ELF-1 (cell line): ENCODE measurements at places on chromosomes 12 and 14.

- DNase-seq = peak; percentile 41
Measured at GRCh38 chr12:52175371-52176350, 16.2 kb downstream of the KRT80 start.

DNA sequence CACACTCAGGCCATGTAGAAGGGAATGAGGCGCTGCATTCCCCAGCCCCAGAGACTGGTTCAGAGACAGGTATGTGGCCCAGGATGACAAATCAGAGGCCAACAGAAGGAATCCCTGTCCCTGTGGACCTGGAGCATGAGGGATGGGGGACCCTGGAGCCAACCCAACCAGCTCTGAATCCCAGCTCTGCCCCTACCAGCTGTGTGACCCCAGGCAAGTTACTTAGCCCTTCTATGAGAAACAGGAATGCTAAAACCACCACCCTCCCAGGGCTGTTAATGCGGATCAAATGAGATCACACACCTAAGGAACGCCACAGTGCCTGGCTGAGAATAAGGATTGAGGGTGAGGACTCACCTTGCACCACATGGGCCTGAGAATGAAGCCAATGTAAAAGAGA is 15.6 kb downstream of the ITPK1 start:
- peak; percentile 80 for DNase-seq

DNA sequence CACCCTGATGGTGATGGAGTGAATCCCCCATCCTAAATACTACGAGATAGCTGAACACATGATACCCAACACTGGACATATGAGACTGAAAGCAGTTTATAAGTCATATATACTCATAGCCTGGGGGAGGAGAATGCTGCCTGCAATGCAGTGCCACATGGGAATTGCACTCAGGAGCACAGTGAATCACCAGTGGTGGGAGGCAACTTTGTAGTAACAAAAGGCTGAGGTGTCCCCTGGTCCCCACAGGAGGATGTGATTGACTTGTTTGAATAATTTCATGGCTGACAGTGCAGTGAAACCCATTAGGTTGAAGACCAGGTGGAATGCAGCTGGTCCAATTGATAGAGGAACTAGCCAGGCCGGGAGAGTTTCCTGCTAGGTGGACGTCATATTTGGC is 20.2 kb downstream of the CCDC38 start:
- no peak for DNase-seq

GRCh38 chr14:47507861-47508260 is 167.5 kb downstream of the MDGA2 start:
- DNase-seq = no peak

DNA sequence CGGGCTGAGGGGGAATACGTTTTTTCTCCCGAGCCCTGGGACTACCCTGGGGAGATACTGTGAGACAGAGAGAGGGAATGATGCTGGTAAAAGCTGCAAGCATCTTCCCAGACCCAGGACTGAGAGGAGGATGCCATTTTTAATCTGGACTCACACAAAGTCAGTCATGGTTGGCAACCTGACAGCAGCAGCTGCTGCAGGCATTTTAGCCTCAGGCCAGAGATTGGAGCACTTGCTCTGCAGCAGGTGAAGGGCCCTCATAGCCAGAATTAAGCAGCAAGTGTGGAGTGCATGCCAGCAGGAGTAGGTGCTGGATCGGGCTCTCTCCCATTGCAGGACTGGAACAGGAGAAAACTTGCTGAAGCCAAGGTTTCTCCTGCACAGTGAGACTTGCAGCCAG is 361.1 kb upstream of the CLEC14A start:
- no peak for DNase-seq

GRCh38 chr12:90120627-90121026 is 412.0 kb upstream of the ATP2B1 start:
- no peak for DNase-seq

DNA sequence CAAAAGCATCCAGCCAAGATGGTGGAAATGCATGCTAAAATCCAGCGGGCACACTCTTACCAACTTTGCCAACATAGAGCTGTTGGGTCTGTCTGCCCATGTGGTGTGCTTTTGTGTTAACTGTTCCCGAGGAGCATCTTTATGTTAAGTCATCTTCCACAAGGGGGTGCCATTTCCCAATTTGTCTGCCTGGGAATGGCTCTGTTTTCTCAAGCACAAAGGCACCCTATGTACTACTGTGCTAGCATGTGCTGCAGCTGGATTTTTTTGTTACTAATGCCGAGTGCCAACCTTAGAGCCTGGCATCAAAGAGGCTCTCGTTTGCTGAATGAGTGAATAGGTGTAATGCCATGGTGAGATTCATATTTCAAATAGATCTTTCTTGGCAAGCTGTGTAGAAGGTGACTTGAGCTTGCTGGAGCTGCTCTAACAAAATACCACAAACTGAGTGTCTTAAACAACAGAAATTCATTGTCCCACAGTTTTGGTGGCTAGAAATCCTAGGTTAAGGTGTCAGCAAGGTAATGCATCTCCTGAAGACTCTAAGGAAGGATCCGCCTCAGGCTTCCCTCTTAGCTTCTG is 74.3 kb downstream of the TRHDE start:
- peak; percentile 87 for DNase-seq

GRCh38 chr12:10466311-10466710 is 13.1 kb upstream of the KLRC1 start:
- no peak for DNase-seq

DNA sequence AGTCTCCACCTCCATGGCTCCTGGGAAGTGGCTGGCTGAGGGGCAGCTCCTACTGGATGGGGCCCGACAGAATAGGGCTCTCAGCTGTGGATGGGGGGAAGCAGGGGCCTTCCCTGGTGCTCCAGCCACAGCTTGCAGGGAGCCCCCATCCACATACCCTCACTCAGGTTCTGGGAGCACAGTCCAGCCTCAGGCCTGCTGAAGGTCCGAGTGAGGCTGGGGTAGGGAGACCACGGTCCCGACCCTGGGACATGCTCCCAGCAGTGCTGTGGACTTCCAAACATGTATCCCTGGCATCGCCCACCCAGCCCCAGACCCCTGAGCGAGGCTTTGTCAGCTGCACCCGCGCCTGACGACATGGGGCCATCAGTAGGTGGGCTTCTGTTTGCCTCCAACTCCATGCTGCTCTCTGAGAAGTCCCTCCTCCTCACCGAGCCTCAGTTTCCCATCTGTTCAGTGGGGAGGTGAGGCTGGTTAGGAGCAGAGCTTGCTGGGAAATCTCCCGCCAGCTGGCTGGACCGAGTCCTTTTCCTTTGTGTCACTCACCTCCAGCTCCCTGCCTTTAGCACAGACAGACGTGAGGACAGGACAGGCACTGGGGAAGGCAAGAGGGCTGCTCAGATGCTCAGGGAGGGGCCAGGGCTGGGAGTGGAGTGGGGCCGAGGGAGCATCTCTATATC is 9.1 kb upstream of the ATG101 start:
- no peak for DNase-seq

- DNase-seq = no peak
Measured at GRCh38 chr12:101906226-101906625, 28.8 kb downstream of the DRAM1 start.

DNA sequence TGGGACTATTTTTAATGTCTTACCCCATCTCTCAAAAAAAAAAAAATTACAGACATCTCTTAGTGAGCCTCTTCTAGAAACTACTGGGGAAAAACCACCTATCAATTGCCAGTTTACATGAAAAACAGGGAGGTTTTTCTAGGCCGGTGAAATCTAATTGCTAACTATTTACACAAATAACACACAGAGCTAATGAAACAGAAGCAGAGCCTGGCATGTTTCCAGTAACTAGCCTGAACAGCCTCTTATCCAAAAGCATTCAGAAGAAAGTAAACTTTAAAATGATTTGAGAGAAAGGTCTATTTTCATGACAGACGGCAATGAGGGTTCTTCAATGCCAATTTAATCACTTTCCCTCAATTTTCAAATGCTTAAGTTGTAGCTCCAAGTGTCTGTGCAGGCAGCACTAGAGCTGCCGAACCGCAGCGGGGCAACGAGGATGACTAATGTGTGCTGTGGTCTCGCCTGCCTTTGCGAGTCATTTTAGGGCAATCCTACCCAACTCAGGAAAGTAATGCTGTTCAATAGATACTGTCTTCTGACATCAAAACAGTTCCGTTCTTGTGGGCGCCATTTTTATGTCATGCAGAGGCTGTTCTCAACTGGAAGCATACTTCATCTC is 84.6 kb downstream of the SETD3 start:
- DNase-seq = no peak

GRCh38 chr14:100102156-100102785 is 37.0 kb downstream of the EVL start:
- DNase-seq = peak; percentile 18
